Fibroblast of villous mesenchyme (primary cell): ENCODE measurements at places on chromosomes 16 and 17. TPM values are rescaled to one million over a fixed set of nuclear protein-coding genes. Genes with fewer than 3 reads are reported as not detected.

DNA sequence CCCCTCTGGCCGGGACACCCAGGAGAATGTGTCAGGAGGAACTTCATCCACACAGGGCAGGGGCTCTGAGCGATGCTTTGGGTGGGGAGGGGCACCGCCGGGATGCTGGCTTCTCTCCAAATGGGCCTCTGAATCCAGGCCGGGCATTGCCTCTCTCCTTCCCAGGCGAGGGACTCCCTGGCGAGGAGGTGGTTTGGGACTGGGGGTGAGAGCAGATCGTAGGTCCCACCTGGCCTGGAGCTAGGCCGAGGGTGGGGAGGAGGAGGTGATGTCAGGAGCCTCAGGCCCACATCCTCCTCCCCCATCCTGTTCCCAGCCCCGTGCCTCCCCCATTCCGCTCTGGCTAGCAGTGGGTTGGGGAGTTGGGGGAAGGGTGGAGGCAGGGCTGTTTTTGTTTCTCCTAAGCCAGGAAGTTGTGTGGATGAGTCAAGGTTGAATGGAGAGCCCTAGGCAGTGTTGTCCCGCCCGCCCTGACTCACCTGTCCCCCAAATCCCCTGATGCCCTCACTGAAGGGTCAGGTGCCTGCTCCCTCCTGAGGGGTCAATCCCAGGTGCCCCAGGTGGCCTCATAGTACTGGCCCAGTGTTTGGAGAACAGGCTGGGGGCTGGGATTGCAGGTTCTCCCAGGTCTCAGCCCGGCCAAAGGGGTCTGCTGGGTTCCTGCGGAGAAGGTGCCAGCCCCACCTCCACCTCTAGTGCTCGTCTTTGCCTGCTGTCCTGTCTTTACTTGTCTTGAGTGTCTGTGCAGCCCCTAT lies 2.8 kb downstream of the GRB7 start:
- peak; percentile 39 for DNase-seq

The WNK4 gene
- 1.3 and 3.9 TPM in 2 replicates for total RNA-seq

- no peak for DNase-seq
Measured at GRCh38 chr16:15947983-15948509, 1.4 kb upstream of the ABCC1 start.

DNA sequence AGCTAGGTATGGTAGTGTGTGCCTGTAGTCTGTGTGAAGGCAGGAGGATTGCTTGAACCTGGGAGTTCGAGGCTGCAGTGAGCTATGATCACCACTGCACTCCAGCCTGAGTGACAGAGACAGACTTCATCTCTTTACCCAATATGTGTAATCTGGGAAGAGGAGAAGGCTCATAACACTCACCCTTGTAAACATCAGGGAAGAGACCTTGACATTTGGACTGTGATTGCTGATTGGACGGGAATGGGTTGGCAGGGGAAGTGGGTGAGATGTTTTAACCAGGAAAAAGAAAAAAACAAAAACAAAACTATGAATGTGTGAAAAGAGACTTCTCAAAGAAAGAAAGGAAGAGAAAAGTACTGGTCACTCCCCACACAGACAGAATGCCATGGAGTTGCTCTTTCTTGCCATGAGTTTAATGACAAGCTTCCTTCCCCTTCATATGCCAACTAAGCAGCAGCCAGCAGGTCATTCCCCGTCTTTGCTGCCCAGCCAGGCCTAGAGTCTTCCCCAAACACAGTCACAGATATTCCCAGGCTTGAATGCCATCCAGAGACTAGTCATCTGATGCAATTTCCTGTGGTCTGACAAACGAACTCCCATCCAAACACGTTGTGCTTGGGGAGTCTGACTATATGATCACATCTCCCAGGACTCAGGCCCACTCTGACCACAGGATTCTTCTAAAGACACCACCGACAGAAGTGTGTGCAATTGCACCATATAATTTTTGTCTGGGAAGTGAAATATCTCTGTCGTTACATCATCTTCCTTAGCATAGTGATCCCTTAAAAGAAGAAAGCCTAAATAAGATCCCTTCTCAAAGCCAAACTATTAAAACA lies 3.6 kb upstream of the XAF1 start:
- DNase-seq, result peak; percentile 100

The NEUROD2 gene
- total RNA-seq, result not detected in 2 replicates

DNA sequence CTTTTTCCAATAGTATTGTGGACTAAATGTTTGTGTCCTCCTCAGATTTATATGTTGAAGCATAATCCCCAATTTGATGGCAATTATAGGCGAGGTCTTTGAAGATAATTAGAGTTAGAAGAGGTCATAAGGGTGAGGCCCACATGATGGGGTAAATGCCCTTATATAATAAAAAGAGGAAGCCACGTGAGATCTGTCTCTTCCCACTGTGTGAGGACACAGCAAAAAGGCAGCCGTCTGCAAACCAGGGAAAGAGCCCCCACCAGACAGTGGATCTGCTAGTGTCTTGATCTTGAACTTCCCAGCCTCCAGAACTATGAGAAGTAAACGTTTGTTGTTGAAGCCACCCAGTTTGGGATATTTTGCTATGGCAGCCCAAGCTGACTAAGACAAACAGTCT lies 76.0 kb downstream of the LYRM1 start:
- no peak for DNase-seq

DNA sequence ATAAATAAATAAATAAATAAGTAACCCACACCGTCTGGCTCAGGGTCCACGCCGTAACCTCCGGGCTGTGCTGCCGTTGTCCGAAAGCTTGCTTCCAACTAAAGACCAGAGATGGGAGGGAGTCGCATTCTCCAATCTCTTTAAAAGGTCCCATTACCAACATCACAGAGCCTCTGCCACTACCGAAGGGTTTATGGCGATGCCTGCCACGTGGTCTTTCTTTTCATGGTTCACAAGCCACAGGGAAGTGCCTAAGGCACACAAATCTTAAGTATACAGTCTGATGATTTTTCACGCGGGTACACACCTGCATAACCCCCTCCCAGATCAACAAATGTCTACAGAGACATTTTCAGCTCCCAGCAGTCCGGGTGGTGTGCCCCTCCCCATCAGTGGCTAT lies 1.4 kb downstream of the COTL1 start:
- peak; percentile 45 for DNase-seq

DNA sequence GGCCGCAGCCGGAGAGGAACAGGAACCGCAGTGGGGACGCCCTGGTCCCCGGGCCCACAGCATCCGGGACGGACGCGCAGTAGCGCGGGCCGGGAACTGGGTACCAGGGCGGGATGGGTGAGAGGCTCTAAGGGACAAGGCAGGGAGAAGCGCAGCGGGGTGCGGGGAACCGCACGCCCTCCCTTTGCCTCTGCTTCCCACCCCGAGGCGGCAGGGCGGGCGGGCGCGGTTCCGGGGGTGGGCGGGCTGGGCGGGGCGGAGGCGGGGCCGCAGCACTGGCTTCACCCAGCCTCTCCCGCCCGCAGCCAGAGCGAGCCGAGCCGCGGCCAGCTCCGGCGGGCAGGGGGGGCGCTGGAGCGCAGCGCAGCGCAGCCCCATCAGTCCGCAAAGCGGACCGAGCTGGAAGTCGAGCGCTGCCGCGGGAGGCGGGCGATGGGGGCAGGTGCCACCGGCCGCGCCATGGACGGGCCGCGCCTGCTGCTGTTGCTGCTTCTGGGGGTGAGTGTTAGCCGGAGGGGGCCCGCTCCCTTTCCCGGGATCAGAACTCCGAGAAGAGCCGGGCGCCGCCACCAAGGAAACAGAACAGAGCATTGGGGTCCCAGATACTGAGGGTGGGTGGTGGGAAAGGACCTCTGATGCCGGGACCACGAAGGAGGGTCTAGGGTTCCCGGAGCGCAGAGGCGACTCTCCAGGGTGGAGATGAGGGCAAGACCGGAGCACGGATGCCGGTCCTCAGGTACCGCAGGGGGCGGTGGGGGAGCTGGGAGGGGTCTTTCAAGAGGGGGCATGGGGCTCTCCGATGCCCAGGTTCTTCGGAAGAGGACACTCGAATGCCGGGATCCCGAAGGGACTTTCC lies at the start of gene NGFR:
TSS of gene NGFR (plus strand) at position 308 of the 856 bp plus-strand sequence. CDS start at position 433, 125 bp downstream.
- DNase-seq, result peak; percentile 14

GRCh38 chr16:27096375-27096774 lies 29.6 kb downstream of the C16orf82 start:
- no peak for DNase-seq

The ALDH3A1 gene
- not detected in 2 replicates for total RNA-seq

DNA sequence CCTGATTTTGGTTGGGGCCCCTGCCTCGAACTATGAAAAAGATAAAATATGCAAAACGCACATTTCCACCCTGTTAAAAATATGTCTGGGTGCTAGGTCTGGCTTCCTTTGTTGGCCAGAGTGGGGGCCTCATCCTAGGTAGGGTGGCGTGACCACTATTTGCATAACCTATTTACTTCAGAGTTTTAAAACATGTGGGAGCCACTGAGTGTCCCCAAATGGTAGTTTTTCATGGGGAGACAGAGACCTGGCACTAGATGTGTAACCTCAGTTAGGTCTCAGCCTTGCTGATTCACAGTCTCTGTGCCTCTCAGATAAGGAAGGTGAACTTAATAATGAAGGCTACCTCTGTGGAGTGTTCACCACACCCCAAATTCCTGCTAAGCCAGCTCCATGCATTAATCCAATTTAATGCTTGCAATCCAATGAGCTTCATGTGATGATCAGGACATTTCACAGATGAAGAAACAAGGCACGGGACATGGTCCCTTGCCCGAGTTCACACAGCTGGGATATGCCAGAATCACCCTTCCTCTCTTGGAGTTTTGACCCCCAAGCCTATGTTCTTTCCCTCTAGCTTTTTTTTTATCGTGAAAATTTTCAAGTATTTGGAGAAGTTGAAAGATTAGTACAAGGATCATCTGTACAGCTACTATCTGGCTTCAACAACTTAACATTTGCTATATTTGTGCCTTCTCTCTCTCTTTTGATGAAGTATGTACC lies 103.4 kb downstream of the IRF8 start:
- DNase-seq, result no peak

The CD300LB gene
- total RNA-seq, result not detected in 2 replicates

DNA sequence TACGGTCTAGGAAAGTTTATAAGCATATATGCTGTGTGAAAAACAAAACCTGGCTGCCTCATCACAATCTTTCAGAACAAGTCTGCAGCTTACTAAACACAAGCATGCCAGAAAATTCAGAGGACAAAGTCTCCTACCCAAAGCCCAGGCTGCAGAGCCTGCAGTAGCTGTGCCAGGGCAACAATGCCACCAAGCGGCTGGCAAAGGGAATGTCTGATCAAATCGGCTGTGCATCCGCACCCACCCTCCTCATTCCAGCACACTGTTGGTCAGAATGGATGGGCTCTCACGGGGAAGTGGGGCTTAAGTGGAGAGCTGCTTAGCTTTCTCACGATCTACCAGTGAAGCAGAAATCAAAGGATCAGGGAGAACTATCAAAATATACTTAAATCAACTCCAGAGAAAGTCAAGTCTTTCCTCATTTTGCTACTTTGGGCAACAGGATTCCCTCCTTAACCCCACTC lies 73.5 kb downstream of the CYTH1 start:
- peak; percentile 79 for DNase-seq

The TIGD7 gene
- 4.2 and 7.3 TPM in 2 replicates for total RNA-seq

- no peak for DNase-seq
Measured at GRCh38 chr16:31754998-31755615, 118.5 kb upstream of the ZNF267 start.

The BAIAP3 gene
- under 0.01 and 0.32 TPM in 2 replicates for total RNA-seq

GRCh38 chr17:44345454-44346026 lies 438 bp downstream of the GRN start:
- DNase-seq, result peak; percentile 63

DNA sequence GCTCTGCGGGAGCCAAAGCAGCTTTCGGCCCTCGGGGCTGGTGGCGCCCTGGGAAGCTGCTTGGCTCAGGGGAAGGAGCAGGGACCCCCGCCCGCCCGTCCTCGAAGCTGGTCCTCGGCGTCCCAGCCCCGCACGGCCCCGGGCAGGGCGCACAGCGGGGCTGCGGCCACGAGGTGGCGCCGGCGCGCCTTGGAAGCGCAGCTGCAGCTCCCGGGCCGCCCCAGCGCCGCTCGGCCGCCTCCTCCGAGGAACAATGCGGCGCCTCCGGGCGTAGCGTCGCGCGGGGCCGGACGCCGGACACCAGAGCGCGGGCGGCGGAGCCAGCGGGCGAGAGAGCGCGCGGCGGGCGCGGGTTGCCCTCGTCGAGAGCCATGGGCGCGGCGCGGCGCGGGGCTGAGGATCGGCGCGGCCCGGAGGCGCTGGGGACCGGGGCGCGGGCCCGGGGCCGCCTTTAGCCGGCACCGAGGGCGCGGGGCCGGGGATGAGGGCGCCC lies at the start of gene MGAT5B:
TSS of gene MGAT5B (plus strand) at position 229 of the 493 bp plus-strand sequence. CDS start 626 bp downstream, outside the sequence.
- DNase-seq, result peak; percentile 75

GRCh38 chr17:37220607-37220953 lies 155.2 kb upstream of the C17orf78 start:
- peak; percentile 55 for DNase-seq

DNA sequence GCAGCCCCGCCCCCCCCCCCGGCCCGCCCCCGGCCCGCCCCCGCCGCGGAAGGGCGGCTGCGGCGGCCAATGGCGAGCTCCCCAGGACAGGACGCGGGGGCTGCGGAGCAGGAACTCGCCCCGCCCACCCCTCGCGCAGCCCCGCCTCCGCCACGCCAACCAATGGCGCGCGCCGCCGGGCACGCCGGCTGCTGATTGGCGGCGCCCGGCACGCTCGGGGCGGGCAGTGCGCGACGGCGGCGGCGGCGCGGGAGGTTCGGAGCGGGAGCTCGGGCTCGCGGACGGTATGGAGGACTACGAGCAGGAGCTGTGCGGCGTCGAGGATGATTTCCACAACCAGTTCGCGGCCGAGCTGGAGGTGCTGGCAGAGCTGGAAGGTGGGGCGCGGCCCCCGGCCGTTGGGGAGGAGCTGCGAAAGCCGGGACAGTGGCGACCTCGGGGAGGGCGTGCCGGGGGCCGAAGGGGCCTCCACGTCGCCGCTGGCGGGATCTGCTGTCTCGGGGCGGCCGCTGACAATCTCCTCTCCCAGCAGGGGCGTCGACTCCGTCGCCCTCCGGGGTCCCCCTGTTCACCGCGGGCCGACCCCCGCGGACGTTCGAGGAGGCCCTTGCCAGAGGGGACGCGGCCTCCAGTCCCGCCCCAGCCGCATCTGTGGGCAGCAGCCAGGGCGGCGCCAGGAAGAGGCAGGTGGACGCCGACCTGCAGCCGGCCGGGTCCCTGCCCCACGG lies at the start of gene CHTF18:
TSS of gene CHTF18 (plus strand) at position 222 of the 728 bp plus-strand sequence. CDS start at position 287, 65 bp downstream.
- DNase-seq, result peak; percentile 92
